ENCODE measurements at places on chromosomes 16 and 17.
A peak's percentile ranks its signal among the peaks of the same experiment; 100 is the strongest.

GRCh38 chr16:74304164-74304834 is 7.7 kb downstream of the PSMD7 start:
- DNase-seq = peak; percentile 22

DNA sequence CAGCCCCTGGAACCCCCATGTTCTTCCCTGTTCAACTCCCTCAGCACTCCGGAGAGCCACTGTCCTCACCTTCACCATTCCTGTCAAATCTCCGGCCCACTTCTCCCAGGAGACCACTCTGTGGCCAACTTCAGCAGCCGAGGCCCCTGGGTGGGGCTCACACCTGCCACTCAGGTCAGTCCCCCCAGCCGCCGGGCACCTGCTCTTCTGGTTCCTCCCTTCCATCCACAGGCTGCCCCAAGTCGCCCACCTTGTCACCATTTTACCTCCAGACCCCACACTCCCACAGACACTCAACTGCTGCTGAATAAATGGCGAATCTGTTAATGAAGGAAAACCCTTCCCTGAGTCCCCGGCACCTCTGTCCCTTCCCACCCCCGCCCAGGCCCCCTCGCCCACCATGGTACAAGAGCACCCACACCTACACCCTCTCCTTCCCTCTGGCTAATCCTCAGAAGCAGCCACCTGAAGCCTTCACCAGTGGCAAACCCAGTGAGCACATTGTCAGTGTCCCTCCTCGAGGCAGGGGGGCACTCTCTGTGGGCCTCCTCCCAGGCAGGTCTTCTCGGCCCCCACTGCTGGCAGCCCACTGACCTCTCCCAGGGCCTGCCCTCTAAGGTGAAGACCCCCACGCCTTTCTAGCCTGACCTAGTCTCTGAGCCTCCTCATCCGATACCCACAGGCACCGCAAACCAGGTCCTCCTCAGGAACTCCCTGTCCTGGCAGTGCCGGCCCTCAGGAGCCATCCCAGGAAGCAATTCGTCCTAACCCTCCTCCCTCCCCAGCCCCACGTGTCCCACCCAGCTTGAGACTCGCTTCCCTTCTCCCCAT is 8.2 kb downstream of the CANT1 start:
- DNase-seq = no peak

DNA sequence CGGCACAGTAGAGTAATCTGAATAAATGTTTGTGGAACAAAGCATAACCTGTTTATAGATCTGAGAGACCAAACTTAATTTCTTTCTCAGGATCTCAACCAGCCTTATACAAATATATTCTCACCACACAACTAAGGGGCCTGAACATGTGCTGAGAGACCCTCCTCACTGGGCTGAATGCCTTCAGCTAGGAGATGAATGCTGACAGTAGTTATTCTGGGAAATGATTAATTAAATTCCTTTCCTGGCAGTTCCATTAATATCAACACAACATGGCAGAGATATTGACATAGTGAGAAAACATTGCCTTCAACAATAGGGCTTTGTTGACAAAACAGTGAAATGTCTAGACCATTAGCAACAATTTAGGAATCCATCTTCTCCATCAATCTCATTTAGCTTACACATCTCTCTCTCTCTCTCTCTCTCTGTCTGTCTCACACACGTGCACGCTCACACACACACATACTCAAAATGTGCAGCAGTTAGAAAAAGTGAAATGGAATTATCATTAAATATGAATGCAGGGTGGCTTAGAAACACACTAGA is 780.8 kb upstream of the CDH8 start:
- no peak for DNase-seq

GRCh38 chr16:82229800-82230619 is 60.0 kb upstream of the MPHOSPH6 start:
- DNase-seq = peak; percentile 80

Measured in AG08395 (cell line).